Psoas muscle (tissue), 8 donors: ENCODE measurements at places on chromosomes 2 and 18. TPM values are rescaled to one million over a fixed set of nuclear protein-coding genes. Genes with fewer than 3 reads are reported as not detected.

The CELF4 gene
- total RNA-seq, result 0.17 TPM

The PAX8 gene
- 0.36 TPM for total RNA-seq

The HK2 gene
- 84.2 TPM for total RNA-seq

GRCh38 chr18:62996566-62996965, 281.2 kb downstream of the PHLPP1 start:
- no peak overlapping the region for H3K27ac ChIP-seq
- H3K4me3 ChIP-seq, result no peak overlapping the region
- no peak for DNase-seq
- no peaks in the 10 kb centered on the region for H3K4me1 ChIP-seq

DNA sequence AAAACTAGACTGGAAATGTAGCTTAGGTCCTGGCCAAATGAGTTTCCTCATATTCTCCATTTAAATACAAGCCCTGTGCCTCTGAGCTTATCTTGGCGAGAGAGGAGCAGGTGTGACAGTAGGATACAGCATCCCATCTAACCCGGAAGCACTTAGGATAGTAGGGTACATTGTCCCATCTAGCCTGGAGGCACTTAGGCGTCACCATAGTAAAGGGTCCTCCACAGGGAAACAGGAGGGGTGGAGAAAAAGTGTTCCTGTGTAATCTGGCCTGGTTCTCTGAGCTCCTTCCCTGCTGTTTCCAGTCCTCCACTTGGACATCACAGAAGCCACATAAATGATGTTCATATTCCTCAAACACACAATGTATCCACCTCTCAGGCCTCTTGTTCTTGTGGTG, 301.4 kb downstream of the GALR1 start:
- H3K4me1 ChIP-seq, result no peaks in the 10 kb centered on the region
- no peaks in the 10 kb centered on the region for H3K27me3 ChIP-seq
- no peak overlapping the region for H3K4me3 ChIP-seq
- no peak overlapping the region for H3K27ac ChIP-seq
- DNase-seq, result no peak

DNA sequence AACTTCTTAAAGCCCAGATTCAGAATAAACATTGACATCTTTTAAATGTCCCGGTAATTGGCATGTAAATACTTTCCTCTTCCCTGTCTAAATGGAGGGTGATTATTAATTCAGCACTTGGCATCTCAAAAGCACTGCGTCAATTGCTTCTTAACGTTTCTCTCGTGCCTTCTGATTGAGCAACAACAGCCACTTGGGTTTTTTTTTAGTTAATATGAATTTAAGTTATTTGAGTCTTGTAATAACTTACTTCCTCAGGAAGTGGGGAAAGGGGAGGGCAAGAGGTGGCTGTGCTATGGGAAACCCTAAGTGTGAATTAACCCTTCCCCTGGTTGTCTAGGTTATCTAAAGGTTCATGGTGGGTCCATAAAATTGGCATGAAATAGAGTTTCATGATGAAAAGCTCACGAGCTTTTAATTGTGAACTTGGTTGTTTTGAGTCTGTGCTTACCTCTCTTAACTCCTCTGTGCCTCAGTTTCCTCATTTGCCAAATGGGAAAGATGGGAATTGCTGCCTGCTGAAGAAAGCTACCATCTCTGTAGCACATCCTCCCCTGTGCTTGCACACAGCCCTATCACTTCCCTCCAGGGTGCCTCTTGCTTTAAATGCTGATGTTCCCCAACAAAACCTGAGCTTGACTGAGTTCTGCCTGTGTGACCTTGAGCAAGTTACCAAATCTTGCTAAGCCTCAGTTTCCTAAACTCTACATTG, 126.3 kb upstream of the BCL2L11 start:
- no peaks in the 10 kb centered on the region for H3K4me1 ChIP-seq
- no peak for DNase-seq
- H3K36me3 ChIP-seq, result no peaks in the 10 kb centered on the region
- H3K27me3 ChIP-seq, result no peaks in the 10 kb centered on the region
- H3K4me3 ChIP-seq, result no peak overlapping the region

DNA sequence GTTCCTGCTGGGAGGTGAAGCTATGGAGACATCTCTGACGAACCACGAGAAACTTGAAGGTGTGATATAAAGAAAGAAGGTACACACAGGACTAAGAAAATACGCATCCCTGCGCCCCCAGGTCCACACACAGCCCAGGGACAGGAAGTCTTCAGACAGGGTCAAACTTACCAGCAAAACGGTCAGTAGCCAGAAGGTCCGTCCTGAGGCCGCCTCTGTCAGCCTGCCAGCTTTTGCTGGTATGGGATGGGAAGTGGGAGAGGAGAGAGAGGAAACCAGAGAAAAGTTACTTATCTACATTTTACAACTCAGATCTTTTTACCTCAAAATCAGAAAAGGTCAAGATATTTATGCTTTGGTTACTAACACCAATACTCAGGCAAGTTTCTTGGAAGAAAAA, 47.2 kb downstream of the HDLBP start:
- H3K27ac ChIP-seq, result peak overlapping the region; percentile 24
- DNase-seq, result no peak
- H3K36me3 ChIP-seq, result peaks cover 55% of the 10 kb centered on the region
- H3K27me3 ChIP-seq, result no peaks in the 10 kb centered on the region
- no peak overlapping the region for H3K4me3 ChIP-seq

DNA sequence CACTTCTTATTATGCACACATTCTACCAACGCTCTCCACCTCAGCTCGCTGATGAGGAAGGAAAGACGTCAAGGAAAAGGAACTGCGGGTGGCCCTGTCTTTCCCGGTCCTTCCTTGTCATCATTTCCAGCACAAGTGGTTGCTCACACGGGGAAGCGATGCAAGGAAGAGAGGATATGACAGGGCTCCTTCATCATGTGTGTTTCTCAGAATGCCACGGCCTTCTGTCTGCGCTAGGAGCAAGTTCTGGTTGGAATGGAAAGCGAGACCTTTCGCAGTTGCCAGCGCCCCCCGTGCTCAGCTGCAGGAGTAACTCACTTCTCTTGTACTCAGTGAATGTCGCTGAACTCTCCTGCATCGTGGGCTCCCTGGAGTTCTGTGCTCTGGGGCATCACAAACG, 191.8 kb upstream of the GLI2 start:
- H3K36me3 ChIP-seq, result no peaks in the 10 kb centered on the region
- no peaks in the 10 kb centered on the region for H3K27me3 ChIP-seq
- peak overlapping the region; percentile 41 for H3K27ac ChIP-seq
- DNase-seq, result no peak
- peaks cover 47% of the 10 kb centered on the region for H3K4me1 ChIP-seq
- H3K4me3 ChIP-seq, result no peak overlapping the region

GRCh38 chr2:75476761-75477160, 84.0 kb downstream of the EVA1A start:
- H3K4me1 ChIP-seq, result no peaks in the 10 kb centered on the region
- DNase-seq, result no peak
- H3K27ac ChIP-seq, result no peak overlapping the region
- no peak overlapping the region for H3K4me3 ChIP-seq
- H3K36me3 ChIP-seq, result no peaks in the 10 kb centered on the region

GRCh38 chr2:42054714-42055430, 7.1 kb downstream of the PKDCC start:
- H3K4me3 ChIP-seq, result peak overlapping the region; percentile 95
- peak overlapping the region; percentile 94 for H3K27ac ChIP-seq
- peaks cover 90% of the 10 kb centered on the region for H3K4me1 ChIP-seq
- H3K27me3 ChIP-seq, result no peaks in the 10 kb centered on the region

DNA sequence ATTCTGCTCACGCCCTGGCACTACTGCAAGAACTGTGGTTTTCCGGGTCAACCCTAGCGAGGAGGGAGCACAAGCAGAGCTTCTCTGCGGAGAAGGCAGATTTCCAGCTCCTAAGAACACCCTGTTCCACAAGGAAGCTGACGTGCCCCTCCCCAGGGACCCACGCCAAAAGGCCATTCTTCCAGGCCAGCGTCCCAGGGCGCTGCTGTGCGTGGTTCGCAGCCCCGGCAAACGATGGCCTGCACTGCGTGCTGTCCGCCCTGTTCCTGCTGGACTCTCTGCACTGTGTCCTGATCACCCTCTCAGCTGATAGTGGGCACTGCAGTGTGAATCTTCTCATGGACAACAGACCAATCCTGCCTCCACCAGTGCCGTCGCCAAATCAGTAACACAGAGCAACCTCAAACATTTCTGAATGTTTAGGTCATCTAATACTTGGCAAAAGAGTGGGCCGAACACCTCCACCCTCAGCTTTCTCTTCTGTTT, 49.1 kb downstream of the ADI1 start:
- H3K27ac ChIP-seq, result peak overlapping the region; percentile 95
- H3K4me3 ChIP-seq, result peak overlapping the region; percentile 42
- no peaks in the 10 kb centered on the region for H3K27me3 ChIP-seq
- peaks cover 3% of the 10 kb centered on the region for H3K36me3 ChIP-seq
- H3K4me1 ChIP-seq, result peaks cover 50% of the 10 kb centered on the region
